ENCODE measurements at places on chromosomes 3 and 15. TPM values are rescaled to one million over a fixed set of nuclear protein-coding genes. Genes with fewer than 3 reads are reported as not detected.

DNA sequence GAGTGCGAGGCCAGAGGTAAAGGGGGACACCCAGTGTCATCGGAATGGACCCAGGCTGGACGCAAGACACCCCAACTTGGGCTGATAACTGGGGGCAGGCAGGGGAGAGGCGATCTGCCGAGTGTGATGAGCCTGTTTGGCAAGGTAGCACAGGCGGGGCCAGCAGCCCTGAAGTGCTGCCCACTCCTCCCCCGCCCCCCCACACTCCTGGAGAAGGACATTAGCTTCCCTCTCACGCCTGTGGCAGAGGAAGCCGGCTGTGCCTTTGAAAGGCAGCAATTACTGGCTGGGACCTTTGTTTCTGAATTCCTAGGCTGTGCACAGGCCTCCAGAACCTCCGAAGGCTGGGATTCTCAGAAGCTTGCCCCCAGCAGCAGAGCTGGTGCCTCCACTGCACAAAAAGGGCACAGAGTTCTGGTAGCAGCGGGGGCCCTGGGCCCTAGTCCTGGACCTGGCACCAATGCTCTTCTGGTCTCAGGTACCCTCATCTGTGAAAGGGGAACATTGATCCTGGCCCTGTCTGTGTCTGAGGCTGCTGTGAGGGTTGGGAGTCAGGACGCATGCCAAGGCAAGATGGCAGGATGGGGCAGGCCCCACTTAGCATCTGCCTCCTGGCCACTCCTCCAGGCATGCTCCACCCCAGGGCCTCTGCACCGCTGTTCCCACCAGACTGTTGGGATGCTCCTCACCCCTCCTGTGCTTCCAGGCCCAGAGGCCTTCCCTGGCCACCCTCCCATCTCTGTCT is 28.6 kb downstream of the IQSEC1 start:
- DNase-seq = no peak

- DNase-seq = no peak
These were observed 236.6 kb downstream of the SOX2 start for GRCh38 chr3:181948286-181948685.

APBA2 gene
- 108 TPM for total RNA-seq

DNA sequence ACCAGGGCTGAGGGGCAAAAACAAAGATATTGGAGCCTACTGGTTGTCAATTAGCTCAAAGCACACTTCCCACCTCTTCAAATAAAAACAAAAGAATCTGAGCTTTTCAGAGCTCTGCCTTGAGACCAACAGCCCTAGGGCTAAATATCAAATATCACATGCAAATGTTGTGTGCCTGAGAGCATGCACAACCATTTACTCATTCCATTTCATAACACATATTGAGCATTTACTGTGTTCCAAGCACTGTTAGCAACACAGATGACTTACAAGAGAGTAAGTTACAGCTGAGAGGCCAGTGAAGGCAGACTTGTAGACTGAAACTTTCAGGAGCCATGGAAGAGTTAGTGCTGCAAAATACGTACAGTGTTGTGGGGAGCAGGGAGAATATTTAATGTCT is 222.4 kb downstream of the CPNE4 start:
- no peak for DNase-seq

EFHB gene
- total RNA-seq = 1.9 TPM

ABI3BP gene
- total RNA-seq = not detected

- DNase-seq = no peak
These were observed 32.8 kb downstream of the TMEM212 start for GRCh38 chr3:171875923-171876412.

- no peak for DNase-seq
These were observed 259.1 kb upstream of the PEX5L start for GRCh38 chr3:180295811-180296210.
